ENCODE measurements at places on chromosomes 3 and 15.

- DNase-seq: no peak
These were observed 721 bp upstream of the ZIC1 start for GRCh38 chr3:147408188-147409100.

DNA sequence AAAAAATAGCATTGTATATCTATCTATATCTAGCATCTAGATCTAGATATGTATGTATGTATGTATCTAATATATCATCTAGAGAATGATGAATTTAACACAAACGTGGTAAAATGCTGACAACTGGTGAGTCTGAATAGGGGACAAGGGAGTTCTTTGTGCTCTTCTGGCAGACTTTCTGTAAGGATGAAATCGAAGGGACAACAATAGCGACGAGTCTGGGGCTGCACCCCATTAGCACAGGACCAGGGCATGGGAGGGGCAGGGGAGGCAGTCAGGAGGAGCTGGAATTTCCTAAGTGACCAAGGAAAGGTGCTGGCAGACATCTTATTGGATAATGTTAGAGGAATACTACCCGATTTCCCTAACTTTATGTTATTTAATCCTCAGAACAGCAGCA, 7.9 kb downstream of the CCR1 start:
- no peak for DNase-seq

DNA sequence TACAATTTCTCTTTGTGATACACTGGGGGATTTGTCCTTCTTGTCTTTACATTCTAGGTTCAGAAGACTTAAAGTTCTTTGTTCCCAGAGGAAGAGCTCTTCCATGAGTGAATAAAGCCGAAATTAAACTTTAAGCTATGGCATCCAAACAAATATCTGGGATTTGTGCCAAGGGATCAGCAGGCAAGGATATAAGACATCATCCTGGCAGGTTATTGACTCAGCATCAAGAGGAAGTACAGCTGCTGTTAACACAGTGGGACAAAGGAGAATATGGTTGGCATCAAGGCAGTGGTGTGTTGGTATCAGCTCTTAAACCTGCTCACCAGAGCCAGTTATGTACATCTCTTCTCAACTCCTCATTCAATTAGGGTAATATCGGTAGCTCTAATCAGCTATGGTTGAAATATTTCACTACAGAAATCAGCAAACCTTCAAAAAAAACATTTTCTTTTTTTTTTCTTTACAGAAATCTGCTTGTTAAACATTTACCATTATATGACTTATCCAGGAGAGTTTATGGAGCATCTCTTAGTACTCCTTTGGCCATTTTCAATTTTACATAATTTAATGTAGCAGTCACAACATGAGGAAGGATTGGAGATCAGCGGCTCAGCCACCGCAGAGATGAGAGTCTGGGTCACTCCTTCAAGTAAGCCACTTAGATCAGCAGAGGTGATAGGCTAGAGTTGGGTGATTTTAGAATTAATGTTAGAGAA, 1198.6 kb upstream of the EPHA6 start:
- no peak for DNase-seq

- DNase-seq: no peak
These were observed 144.7 kb downstream of the CHSY1 start for GRCh38 chr15:101107101-101107500.

- no peak for DNase-seq
These were observed 131.2 kb upstream of the TGFBR2 start for GRCh38 chr3:30475038-30475808.

DNA sequence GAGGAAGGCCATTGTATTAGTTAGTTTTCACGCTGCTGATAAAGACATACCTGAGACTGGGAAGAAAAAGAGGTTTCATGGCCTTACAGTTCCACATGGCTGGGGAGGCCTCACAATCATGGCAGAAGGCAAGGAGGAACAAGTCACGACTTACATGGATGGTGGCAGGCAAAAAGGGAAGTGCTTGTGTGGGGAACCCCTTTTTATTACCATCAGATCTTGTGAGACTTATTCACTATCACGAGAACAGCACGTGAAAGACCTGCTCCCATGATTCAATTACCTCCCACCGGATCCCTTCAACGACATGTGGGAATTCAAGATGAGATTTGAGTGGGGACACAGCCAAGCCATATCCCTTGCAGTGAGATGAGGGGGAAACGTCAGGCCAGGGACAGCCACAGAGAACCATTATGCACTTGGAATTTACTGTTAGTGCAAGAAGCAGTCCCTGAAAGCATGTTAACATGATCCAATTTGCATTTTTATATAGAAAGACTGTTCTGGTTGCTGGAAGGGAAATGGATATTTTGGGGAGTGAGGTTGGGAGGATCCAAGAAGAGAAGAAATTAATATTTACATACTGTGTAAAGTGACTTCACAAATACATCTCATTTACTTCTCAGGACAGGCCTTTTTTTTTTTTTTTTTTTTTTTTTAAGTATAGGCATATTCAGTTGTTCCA, 87.1 kb downstream of the ARNT2 start:
- DNase-seq: no peak

DNA sequence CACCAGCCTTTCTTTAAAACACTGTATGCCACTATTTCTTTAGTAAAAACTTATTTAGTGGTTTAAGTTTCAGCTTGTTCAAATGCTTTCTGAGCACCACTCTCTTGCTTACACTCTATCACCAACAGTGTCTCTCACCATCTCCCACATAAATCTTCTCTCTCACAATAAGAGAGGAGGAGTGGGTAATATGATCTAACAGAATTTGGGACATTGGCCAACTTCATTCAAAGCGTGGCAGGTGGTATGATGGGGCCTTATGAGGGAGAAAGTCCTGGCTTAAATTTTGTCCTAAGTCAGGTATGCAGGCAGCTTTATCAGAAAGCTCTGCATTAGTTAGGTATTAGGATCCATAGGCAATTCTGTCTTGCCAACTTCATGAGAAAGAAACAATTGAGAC, 1132.5 kb downstream of the TUSC7 start:
- no peak for DNase-seq

DNA sequence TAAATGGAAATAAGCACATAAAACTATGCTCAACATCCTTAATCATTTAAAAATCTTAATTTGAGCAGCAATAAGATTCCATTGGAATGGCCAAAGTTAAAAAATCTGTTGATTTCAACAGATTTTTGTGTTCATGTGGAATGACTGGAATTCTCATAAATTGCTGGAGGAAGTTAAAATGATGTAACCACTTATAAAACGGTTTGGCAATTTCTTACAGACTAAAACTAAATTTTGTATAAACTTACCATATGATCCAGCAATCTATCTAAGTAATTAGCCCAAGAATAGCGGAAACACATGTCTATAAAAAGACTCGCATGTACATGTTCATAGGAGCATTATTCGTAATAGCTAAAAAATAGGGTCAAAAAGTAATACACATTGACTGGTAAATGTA, 1713.6 kb downstream of the SI start:
- DNase-seq: no peak

GRCh38 chr15:94125698-94126097, 105.7 kb upstream of the MCTP2 start:
- DNase-seq: no peak

DNA sequence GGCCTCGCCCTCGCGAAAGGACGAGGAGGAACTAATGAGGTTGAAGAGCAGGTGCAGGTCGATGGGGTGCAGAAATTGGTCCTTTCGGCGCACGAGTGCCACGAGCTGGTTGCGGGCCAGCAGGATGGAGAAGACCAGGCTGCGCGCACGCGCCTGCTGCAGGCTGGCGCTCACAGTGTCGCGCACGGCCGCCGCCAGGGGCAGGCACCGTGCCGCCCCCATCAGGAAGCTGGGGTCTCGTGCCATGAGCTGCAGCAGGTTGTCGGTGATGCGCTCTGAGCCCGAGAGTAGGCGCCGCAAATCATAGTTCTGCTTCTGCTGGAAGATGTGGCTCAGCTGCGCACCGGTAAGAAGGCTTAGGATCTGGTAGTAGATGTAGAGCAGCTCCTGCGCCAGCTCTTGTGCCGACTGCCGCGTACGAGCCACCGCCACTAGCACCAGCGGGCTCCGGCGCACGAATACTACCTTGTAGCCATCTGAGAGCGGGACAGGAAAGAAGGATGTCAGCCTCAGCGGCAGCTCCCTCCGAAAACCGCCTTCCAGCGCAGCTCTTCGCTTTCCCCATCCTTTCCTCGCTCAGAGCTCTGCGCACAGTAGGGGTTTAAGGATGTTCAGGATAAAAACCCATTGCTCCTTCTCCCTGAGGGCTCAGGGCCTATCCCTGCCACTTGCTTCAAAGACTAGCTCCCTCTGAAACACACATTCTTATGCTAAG, 6.9 kb upstream of the MST1R start:
- DNase-seq: no peak

DNA sequence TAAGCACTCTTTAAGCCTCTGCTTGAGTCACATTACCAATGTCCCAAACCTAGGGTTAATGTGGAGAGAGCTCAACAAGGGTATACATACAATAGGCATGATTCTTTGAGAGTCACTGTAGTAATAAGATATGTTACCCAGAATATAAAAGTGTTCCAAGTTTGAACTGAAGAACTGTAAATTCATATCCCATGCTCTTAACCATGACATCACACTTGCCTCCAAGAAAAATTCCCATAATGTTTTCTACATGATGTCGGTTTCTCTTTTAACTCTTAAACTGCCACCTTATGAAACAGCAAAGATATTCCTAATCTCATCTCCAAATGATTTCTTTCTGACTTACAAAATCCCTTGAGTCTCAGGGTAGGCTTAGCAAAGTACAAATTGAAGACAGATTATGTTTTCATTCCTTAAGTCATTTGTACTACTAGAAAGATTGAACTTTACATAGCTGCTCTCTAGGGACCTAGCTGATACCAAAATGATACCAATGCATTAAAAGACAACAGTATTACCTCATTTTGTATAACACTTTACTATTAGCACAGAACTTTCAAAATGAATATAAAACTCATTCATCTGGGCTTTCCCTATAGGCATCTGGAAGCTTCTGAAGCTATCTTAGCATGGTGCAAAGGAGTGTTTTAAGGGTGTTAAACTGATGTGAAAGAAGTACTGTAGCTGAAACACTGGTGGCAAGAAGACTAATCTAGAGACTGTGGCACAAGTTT, 127.1 kb downstream of the KCNMB2 start:
- no peak for DNase-seq

DNA sequence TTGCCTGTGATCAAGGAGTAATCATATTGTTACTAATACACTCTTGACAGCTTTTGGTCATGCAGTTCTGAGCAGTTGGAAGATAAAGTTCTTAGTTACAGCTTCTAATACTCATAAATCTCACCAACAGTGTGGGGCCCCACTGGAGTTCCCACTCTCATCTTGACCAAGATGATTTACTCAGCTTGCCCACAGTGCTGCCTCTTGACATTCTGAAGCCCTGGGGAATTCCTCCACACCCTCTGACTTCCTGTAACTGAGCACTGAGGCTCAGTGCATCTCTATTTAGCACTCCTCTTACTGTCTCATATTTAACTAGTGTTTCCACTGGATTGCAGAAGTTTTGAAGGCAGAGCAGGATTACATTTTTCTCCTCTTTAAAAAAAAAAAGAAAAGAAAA, 1.9 kb upstream of the ARL6IP5 start:
- peak; percentile 64 for DNase-seq

GRCh38 chr15:38176155-38176554, 76.5 kb upstream of the SPRED1 start:
- no peak for DNase-seq

- no peak for DNase-seq
These were observed 13.9 kb upstream of the SLITRK3 start for GRCh38 chr3:165210132-165210531.

GRCh38 chr15:34018021-34018645, 20.9 kb downstream of the AVEN start:
- DNase-seq: no peak

DNA sequence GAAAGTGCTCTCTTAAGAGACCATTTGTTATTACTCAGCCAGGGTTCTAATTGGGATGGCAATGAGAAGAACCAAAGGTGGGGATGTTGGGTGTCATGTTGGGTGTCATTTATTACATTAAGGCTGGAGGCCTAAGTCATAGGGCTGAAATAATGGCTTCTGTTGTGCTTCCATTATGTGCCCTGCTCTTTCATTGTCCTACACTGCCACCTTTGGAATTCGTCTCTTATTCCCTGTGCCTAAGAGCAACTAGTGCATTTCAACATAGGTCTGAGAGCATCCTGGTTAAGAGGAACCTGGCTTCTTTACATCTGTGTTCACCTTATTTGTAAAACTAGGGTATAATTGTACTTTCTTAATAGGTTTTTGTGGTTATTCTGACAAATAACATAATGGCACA, 32.2 kb downstream of the RIOX2 start:
- no peak for DNase-seq

GRCh38 chr3:185950728-185951127, 12.9 kb upstream of the TRA2B start:
- no peak for DNase-seq
